NCI-H524 treated with DMSO at 0.1 percent for 48 hours (cell line): ENCODE measurements at places on chromosomes 5 and 9.

GRCh38 chr9:121577166-121577565 lies 74.3 kb upstream of the DAB2IP start:
- DNase-seq: no peak

DNA sequence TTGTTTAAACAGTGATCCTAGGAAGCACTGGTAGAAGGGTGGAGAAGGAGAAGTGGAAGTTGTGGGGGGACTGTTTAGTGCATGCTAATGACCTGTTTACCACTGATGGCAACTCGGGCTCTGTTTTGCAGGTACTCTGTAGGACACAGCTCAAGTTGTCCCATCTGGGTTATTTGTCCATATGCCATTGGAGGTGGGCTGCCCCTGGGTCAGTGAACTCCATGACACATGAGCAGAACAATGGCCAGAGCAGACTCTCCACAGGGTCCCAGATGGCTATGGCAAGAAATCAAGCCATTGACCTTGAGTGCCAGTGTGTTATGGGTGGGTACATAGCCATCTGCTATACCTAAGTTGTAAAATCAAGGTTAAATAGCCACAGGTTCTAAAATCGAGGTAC lies 175.9 kb downstream of the GAS1 start:
- DNase-seq: no peak

- peak; percentile 86 for DNase-seq
Measured at GRCh38 chr9:114397848-114398605, 10.2 kb upstream of the AKNA start.

DNA sequence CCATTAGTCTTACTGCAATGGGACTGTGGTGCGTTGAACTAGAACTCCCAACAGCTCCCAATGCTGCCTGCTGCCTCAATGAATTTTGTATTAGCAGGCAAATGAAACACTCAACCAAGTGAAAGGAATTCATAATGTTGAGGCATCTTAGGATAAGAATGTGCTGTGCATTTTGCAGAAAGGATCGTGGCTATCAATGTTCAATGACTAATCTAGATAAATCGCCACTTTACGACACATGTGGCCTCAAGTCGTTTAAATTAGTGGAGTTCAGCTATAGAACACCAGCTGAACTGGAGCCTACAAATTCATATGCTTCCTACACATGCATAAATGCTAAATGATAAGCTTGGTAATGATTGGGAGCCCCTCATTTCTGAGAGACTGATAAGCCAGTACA lies 318.4 kb downstream of the PSAT1 start:
- no peak for DNase-seq

GRCh38 chr5:169944922-169945680 lies 35.2 kb downstream of the INSYN2B start:
- no peak for DNase-seq

GRCh38 chr5:114657342-114658130 lies 295.7 kb downstream of the KCNN2 start:
- no peak for DNase-seq

DNA sequence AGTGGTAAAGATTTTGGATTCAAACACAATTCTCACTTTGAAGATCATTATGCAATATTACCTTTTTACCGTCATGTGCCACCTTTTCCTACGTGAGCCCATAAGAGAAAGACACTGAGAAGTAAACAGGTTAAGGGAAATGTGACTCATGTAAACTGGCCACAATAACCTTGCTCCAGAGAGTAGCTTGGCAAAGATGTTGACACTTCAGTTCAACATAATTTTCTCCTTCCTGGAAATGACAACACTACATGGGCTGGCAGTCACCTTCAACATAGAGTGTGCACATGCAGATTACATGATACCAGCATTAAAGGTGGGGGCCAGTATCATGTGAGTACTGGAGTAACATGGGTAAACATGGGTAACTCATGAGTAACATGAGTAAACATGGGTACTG lies 141.9 kb downstream of the CDK5RAP2 start:
- no peak for DNase-seq

GRCh38 chr5:113204525-113205161 lies 228.0 kb downstream of the DCP2 start:
- no peak for DNase-seq

- DNase-seq: no peak
Measured at GRCh38 chr9:100294806-100295205, 57.9 kb downstream of the TEX10 start.

- peak; percentile 67 for DNase-seq
Measured at GRCh38 chr5:37495210-37495609, 116.1 kb downstream of the WDR70 start.

DNA sequence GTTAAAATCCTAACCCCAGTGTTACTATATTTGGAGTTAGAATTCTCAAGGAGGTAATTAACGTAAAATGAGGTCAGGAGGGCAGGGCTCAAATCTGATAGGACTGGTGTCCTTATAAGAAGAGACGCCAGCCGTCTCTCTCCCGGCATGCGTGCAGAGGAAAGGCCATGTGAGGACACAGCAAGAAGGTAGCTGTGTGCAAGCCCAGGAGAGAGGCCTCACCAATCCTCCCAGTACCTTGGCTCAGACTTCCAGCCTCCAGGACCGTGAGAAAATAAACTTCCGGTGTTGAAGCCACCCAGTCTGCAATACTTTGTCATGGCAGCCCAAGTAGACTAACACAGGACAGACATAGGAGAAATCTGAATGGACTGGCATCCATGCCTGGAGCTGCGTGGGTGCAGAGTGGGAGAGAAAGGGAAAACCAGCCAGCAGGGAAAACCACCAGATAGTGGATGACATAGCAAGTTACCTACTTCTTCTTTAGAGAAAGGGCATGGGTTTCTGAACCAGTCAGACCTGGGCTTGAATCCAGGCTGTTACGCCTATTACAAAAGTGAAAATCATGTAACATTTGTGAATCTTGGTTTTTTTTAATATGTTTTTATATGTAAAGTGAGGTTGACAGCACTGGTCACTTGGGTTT lies 89.2 kb downstream of the FSTL4 start:
- DNase-seq: no peak

GRCh38 chr9:38154501-38155421 lies 85.7 kb upstream of the SHB start:
- no peak for DNase-seq

GRCh38 chr5:179763215-179763945 lies 30.4 kb upstream of the LTC4S start:
- no peak for DNase-seq

DNA sequence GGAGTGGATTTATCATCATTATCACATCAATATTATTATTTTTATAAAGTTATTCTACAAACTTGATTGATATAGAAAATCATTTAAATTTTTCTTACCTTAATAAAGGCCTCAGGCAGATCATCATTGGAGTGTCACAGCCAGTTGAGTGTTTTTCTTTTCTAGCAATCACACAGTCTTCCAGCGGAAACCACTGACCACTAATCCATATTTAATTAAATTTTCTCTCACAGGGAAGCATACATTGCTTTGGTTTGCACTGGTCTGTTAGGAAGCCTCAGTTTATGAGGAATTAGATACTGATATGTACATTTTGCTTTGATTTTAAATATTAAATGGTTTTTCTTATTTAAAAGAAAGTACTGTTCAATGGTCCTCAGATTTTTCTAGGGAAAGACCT lies 6.7 kb downstream of the SPZ1 start:
- no peak for DNase-seq

GRCh38 chr9:128374221-128374675 lies 3.1 kb downstream of the URM1 start:
- no peak for DNase-seq

- peak; percentile 11 for DNase-seq
Measured at GRCh38 chr9:123998970-123999621, 12.5 kb upstream of the LHX2 start.

DNA sequence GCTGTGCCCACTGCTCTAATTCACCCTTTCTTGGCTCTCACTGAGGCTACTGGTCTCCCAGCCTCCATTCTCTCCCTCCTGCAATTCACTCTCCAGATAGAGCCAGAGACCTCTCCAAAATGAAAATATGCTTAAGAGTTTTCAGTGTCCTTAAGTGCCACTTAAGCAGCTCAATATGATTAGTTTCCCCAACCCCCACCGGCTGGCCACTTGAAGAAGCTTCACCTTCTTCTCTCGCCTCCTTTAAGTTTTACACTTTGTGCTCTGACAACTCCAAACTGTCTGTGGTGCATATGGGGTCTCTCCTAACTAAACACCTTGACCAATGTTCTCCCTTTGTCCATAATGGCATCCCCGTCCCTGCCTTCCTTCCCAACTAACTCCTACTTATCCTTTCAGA lies 53.4 kb downstream of the CDK5RAP2 start:
- peak; percentile 75 for DNase-seq
